Kasumi-1 (cell line): ENCODE measurements at places on chromosomes 12 and 14.

- peak; percentile 78 for DNase-seq
Observed at GRCh38 chr12:121992059-121992879, 29.4 kb upstream of the BCL7A start.

GRCh38 chr12:98592825-98593322, 612 bp upstream of the SLC25A3 start:
- peak; percentile 67 for DNase-seq

DNA sequence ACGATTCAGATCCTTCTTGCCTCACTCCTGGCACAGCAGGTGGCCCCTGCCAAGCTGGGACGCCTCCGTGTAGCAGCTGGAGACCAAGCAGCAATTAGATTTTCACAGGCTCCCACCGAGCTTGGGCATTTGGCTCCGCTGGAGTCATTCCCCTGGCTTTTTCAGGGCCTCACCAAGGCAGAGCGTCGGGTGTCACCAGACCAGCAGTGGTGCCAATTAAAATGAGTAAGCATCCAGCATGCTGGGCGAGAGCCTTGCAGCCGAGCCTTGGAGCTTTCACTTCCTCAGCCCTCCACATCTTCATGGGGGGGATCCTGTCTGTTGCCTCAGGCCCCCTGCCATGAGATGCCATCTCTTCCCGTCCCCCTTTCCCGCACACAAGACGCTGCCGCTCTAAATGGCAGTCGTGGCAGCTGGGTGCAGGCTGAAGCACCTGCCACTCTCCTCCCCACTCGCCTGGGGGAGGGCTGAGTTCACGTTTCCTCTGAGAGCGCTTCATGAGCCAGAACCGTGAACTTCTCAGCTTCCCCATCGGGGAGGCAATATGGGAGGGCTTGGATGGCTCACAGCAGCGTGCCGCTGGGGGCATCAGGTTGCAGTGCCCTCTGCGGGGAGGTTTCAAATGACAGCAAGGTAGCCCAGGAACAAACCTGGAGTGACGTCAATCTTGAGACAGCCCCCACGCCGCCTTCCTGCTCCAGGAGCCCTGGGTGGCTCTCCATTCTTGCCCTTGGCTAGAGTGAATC, 11.7 kb downstream of the TPCN1 start:
- peak; percentile 63 for DNase-seq

GRCh38 chr12:132578118-132578517, 32.3 kb downstream of the LRCOL1 start:
- DNase-seq = no peak

DNA sequence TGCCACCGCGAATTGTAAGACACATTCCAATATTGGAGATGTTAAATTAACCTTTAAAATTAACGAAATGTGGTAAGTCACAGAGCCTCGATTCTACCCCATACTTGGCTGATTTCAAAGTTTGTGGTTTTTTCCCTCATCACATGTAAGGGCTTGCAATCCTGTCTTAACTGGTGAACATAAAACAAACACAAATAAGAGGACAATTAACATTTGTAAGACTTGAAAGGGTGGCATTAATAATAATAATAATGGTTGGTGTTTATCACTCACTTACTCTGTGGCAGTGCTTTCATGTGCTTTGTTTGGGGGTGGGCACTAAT, 26.6 kb downstream of the PPFIBP1 start:
- DNase-seq = no peak

- DNase-seq = no peak
Observed at GRCh38 chr12:57133916-57134315, 5.6 kb downstream of the LRP1 start.

- DNase-seq = no peak
Observed at GRCh38 chr14:101445278-101445677, 116.0 kb upstream of the DIO3 start.

DNA sequence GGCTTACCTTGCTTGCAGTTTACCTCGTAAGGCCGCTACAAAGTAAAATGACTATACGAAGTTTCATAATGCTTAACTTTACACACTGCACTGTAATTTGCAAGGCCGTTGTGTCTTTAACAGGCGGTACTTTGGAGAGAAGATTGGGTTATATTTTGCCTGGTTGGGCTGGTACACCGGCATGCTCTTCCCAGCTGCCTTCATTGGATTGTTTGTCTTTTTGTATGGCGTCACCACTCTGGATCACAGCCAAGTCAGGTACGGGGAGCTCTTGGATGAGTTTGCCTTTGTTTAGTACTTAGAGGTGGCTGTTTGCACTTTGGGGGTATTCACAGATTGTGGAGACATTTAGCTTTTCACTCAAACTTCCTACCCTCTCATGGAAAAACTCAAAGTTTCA, 167.8 kb downstream of the SLC5A8 start:
- DNase-seq = no peak

GRCh38 chr12:94429633-94430032, 30.0 kb downstream of the CEP83 start:
- DNase-seq = no peak

GRCh38 chr12:23356927-23357708, 592.4 kb downstream of the SOX5 start:
- no peak for DNase-seq

- DNase-seq = no peak
Observed at GRCh38 chr14:31297701-31298344, 90.2 kb upstream of the HECTD1 start.

DNA sequence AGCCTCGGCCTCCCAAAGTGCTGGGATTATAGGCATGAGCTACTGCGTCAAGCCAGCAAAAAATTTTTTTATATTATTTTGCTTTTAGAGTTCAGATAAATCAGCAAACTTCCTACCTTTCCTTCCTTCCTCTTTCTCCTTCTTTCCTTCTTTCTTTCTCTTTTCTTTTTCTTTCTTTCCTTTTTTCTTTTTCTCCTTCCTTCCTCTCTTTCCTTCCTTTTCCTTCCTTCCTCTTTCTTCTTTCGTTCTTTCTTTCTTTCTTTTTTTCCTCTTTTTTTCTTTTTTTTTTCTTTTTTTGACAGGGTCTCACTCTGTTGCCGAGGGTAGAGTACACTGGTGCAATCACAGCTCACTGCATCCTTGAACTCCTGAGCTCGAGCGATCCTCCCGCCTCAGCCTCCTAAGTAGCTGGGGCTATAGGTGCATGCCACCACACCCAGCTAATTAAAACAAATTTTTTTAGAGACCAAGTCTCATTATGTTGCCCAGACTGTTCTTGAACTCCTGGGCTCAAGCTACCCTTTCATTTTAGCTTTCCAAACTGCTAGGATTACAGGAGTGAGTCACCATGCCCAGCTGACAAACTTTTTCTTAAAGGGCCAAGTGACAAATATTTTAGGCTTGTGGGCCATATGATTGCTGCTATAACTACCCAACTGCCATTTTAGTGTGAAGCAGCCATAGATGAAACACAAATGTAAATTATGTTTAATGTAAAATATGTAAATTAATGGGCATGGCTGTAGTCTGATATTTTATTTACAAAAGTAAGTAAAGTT, 7.1 kb upstream of the WASHC4 start:
- peak; percentile 7 for DNase-seq

DNA sequence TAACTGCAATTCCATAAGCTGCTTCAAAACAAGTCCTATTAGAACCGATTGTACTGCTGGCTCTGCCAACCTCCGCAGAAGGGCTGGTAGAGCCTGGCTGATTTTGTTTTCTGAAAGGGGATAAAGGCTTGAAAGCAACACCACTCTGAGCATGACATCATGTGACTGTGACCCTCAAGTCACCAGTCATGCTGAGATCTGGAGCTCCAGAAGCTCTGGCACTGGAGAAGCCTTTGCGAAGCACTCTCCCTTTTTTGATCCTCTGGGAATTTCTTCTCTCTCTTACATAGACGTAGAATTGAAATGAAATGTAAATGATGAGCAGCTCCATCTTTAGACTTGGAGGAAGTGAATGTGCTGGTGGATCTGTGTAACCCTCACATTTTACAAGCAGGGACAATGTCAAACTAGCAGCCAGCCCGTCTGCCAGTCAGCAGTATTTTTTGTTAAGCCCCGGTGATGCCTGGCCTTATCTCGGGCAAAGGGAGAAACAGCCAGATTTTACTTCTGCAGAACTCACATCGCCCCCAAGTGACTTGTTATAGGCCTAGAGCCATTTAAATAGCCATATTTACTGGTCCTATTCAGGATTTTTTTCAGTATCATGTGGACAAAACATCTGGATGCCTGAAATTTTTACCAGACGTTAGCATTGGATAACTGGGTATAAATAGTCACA, 112.1 kb upstream of the NPAS3 start:
- DNase-seq = no peak

DNA sequence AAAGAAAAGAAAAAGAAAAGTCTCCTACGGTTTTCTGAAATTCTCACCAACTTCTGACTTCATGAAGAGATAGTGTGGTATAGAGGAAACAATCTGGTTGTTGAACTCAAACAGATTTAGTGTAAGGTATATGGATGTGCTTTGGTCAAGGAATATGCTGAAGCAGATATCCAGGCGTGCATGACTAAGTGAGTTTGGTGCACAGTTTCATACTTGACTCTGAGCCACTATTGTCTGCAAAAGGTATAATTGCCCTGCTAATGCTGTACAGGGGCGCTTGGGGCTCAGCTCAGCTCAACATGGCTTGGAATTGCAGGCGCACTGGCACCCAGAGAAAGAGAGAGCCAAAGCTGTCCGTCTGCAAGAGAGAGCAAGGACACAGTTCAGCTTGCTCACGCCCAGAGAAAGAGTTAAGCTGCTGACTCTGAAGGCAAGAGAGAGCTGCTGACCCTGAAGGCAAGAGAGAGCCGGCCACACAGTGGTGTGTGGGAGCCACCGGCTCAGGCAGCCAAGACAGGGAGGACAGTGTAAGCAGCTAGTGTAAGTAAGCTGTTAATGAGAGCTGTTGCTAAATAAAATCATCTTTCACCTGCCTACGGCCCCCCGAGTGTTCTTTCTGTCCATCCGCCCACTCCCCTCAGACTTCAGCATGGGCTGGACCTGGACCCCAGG, 66.4 kb upstream of the SLC38A4 start:
- no peak for DNase-seq

DNA sequence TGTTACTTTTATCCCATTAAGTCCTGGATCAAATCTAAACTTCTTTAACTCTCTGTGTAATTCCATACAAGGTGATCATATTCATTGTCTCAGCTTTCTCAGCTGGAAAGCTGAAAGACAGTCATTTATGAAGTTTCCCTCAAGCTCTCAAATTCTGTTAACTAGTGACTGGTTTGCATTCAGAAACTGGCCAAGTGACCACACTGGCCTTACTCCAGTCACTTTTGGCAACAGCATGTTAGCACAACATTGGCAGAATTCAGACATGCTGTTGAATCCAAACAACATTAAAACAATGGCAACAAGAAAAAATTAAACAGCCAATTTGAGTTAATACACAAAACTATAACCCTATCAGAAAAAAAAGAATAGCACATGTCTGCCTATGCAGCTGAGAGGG, 343.3 kb downstream of the MDGA2 start:
- no peak for DNase-seq

DNA sequence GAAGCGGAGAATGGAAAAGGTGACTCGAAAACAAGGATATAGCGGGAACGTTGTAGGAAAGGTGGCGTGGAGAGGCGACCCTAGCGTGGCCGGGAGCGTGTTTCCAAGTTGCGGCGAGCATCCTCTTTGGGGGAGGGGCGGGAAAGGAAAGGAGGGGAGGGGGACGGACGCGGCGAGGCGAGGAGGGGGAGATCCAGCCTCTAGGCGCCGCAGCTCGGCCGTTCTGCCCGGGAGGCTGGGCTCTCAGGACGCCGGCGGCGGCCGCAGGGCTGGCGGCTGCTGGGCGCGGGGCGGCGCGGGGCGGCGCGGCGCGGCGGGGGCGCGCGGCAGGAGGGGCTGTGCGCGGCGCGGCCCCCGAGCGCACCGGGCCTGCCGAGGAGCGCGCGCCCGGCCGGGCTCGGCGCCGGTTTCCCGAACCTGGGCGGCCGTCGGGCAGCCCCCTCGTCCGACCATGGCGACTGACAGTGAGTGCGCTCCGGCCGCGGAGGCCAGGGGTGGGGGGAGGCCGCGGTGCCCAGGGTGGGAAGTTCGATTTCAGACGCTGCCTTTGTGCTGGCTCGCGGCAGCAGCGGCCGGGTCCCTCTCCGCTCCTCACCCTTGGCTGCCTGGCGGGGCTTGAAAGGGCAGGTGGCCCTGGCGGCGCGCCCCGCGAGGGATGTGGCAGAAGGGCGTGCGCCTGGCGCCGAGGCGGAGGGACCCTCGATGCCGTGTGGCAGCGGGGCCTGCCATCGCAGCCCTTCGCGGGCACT, 50.3 kb downstream of the SNAPC1 start:
- DNase-seq = peak; percentile 2

DNA sequence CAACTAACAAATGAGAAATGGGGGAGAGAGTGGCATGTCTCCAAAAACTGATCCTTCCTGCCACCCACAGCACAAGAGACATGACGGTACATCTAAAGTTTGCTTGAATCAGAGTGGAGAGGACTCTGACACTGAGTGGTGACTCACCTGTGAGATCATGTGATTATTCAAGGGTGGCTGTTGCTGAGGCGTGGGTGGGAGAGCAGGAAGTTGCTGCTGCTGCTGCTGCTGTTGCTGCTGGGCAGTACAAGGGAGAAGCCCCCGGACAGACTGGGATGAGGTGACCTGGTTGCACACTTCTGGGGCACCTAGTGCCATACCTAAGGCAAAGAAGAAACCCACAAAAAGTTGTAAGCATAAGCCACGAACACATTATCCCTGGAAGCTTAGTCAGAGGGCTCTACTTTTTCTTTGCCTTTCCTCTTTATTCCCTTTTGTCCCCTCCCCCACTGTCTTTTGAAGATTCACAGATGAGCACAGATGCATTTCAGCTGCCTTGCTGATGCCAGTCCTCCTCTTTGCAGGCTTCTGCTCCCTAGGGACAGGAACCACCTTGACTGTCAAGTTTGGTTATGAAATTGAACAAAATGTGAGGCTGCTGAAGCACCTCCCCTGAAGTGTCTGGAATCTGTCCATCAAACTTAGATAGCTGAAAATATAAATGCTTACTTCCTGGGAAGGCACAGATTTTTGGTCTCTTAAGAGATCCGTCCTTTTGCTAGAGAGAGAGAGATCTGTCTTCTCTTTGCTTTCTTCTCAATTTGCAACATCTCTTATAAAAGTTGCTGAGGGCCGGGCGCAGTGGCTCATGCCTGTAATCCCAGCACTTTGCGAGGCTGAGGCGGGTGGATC, 29.4 kb upstream of the STAC3 start:
- DNase-seq = peak; percentile 67

DNA sequence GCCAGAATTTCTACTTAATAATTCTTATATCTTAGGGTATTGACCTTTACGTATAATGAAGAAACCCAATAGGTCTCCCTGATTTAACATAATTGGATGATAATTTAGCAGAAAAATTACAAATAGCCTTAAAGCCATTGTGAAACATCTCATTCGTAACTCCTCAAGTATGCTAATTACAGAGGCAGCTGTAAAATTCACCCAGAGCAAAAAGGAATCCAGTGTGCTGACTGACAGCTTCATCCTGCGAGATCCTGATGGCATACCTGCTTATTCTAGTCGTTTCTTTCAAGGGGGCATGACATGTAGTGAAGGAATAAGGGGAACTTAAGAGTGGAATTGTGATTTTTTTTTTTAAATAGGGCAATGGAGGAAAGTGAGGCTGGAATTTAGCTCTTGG, 291.5 kb downstream of the FUT8 start:
- no peak for DNase-seq

DNA sequence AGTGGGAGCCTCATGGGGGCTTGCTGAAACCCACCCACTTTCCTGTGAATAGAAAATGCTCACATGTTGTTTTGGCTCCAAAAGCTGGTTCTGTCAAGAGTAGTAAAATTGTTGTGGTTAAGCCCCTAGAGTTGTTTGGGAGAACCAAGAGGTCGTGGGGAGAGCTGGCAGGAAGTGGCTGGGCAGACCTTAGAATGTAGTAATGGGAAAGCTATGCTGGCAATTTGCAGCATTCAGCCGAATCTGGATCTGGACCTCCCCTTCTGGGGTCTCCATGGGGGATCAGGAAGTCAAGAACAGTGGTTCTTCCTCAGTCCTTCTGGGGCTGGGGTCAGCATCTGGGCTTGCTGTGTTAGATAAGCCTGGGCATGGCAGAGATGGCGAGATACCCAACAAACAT, 150.6 kb upstream of the TBX3 start:
- no peak for DNase-seq
